ENCODE measurements at places on chromosomes 1 and 21.

DNA sequence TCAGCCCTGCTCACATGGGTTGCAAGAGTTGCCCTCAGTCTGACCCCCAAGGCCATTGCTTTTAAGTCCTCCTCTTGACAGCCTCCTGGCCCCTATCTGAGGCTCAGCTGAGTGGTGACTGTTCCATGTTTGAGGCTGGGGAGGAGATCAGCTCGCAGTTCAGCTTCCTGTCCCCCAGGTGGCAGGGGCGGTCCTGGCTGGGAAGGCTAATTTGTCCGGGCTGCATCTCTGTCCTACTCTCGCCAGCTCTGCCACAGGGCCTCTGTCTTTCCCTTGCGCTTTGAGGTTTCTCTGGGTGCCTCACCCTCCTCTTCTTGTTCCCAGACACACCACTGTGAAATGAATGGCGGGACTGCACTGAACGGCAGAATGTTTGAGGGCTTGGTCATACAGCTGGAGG, 157.3 kb downstream of the KCNJ6 start:
- peak; percentile 63 for DNase-seq

- no peak for DNase-seq
Observed at GRCh38 chr1:63189677-63190076, 132.7 kb upstream of the FOXD3 start.

GRCh38 chr1:18924221-18924691, 21.9 kb upstream of the ALDH4A1 start:
- no peak for DNase-seq

DNA sequence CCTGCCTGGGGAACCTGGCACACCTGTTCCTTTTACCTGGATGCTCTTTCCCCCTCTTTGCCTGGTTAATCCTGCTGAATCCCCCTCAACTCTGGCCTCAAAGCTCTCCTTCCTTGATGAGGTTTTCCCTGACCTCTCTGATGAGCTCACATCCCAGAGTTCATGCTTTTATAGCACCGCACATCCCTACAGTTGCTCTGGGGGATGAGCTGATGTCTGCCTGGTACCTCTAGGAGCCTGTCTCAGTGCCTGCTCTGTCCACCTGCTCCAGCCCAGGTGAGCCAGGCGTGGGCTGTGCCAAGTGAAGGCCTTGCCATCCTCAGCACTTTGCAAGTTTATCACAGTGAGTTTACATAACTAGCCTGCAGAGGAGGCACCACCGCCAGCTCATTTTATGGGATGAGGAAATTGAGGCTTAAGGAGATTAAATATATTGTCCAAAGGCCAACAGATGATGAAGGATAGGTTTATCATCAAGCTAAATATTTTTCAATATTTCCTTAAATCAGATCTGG, 58.6 kb upstream of the TMPRSS2 start:
- DNase-seq: no peak

GRCh38 chr1:174967845-174968705, 31.7 kb upstream of the CACYBP start:
- DNase-seq: no peak

- DNase-seq: peak; percentile 59
Observed at GRCh38 chr1:29240400-29240837, 4.1 kb downstream of the PTPRU start.

DNA sequence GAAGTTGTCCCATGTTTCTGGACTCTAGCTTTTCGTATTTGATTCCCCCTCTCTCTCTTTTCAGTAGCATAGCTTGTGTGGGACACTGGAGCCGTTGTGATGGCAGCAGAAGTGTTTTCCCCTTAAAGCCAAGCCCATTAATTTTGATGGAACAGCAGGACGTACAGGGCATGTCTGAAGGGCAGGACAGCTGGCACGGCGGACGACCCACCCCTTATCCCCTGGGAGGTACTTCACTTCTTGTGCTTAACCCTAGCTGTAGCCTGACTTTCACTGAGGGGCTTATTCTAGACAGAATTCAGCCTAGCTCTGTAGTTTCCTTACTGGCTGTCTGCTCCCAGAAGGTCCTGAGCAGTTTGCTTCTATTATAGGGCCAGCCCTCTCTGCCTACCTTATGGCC, 8.6 kb upstream of the PPFIA4 start:
- DNase-seq: peak; percentile 94

GRCh38 chr1:74835051-74835450, 102.1 kb downstream of the TYW3 start:
- DNase-seq: peak; percentile 44

- DNase-seq: no peak
Observed at GRCh38 chr21:39595465-39595864, 17.3 kb upstream of the B3GALT5 start.

- DNase-seq: no peak
Observed at GRCh38 chr1:86259390-86259789, 102.8 kb upstream of the COL24A1 start.

DNA sequence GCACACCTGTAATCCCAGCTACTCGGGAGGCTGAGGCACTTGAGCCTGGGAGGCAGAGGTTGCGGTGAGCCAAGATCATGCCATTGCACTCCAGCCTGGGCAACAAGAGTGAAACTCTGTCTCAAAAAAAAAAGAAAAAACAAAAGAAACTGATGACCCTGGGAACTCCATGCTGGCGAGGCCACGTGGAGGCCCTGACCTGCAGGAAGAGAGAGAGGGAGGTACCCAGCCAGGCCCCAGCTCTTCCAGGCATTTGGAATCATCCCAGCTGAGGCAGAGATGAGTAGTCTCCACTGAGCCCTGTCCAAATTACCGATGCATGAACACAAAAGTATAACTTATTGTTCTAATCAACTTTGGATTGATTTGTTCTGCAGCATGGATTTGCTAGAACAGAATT, 132.0 kb upstream of the ZBTB40 start:
- no peak for DNase-seq

DNA sequence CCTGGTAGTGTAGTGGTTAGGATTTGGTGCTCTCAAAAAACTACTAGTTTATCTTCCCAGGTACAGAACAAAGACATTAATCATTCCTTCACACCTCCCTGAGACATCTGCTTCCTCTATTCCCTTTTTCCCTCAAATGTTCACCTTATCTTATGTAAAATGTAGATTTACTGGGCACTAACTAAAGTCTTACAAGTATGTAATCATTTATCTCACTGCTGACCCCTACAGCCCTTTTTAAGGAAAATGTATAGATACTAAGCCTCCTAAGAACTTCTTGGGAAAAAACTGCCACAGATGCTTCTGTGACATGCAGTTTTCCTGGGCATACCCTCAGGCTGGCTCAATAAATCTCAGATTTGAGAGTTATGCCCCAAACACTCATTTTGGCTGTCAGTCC, 50.8 kb upstream of the NEK7 start:
- DNase-seq: no peak

DNA sequence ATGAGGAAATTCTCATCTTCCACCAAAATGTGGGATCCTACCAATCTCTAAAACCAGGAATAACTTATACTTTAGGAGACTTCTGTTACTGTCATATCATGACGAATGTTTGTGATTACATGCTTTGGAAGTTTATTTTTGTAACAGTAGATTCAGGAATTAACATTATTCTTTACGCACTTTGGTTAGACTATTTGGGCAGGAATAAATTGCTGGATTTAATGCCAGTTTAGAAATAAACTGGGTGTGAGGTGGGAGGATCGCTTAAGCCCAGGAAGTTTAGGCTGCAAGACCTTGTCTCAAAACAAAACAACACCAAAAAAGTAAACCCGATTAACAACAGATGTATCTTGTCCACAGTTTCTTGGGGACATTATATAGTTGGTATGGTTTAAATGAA, 52.1 kb downstream of the MIGA1 start:
- no peak for DNase-seq

DNA sequence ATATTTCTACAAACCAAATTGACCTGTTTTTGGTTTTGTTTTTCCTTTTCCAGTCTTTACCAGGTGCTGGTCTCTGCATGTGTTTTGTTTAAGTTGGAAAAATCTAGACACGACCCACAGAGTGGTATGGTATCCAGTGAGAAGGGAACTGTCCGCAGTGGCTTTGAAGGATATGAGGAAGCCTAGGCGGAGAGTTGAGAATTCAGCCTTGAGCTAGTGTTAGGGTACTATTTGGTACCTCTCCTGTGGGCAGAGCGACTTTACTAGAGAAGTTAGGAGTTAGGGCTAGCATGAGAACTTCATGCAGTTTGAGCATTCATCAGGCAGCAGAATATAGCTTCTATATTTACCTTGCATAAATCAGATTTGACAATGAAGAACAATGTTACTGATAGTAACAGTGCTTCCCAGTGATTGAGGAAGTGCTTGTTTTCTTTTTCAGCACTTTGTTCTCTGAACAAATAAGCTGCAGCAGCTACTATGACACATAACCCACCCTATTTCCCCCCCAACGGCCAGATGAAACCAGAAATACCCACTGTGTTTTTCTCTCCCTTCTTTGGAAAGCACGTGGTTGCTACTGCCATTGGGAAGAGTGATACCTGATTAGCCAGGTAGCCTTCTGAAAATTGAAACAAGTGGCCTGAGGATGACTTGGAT, 19.0 kb downstream of the MRPS6 start:
- DNase-seq: no peak

DNA sequence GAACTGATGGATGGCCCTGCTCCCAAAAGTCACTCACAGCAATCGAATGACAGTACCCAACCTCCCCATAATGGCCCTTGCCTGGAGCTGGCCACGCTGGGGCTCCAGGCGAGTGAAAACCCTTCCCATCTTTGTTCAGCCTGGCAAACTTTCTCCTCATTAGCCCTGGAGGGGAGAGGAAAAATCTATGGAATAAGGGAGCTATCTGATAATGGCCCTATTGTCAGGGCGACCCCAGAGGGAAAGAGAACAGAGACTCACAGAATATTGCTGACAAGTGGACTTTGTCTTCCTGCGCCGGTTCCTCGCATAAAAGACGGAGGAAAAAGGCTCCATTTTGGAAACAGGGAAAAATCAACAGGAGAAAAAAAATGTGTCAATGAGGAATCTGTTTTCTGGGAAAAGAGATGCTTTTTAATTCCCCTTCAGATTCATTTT, 13.0 kb upstream of the ARHGEF16 start:
- DNase-seq: no peak

- DNase-seq: no peak
Observed at GRCh38 chr1:182679684-182680083, 4.7 kb downstream of the RGS8 start.

- peak; percentile 7 for DNase-seq
Observed at GRCh38 chr21:30257773-30258172, 25.0 kb downstream of the KRTAP24-1 start.

- DNase-seq: no peak
Observed at GRCh38 chr21:18987520-18988026, 584.0 kb upstream of the TMPRSS15 start.

DNA sequence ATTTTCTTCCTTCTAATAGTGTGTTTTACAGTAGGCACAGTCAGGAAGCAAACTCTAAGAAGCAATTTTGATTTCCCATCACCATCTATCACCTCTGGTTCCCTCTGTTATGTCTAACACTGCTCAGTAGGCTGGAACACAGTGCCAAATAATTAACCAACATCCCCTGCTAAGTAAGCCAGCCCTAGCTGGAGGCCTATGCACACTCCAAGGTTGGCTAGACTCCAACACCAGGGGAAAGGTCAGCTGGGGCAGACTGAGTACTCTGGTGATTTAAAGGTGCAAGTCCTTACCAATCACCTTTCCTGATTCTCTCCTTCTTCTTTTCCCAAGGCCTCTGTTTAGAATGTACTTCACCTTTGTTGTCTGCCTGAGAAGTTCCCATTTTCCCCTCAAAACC, 46.5 kb upstream of the BEND5 start:
- DNase-seq: peak; percentile 12

DNA sequence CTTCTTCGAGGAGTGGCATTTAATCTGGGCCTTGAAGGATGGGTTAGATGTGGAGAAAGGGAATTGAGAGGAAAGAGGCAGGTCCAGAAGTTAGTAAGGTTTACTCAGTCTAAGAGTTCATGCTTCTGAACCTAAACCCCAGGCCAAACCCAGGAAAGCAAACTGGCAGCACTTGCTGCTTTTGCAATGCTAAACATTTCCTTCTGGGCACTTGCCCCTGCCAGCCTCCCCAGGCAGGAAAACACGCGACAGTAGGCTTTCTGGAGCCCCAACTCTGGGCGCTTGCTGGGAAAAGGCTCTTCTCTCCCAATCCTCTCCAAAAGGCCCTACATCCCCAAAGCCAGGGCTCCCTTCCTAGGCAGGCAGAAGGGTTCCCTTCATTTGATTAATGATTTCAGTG, 2.5 kb downstream of the OLFML2B start:
- no peak for DNase-seq

DNA sequence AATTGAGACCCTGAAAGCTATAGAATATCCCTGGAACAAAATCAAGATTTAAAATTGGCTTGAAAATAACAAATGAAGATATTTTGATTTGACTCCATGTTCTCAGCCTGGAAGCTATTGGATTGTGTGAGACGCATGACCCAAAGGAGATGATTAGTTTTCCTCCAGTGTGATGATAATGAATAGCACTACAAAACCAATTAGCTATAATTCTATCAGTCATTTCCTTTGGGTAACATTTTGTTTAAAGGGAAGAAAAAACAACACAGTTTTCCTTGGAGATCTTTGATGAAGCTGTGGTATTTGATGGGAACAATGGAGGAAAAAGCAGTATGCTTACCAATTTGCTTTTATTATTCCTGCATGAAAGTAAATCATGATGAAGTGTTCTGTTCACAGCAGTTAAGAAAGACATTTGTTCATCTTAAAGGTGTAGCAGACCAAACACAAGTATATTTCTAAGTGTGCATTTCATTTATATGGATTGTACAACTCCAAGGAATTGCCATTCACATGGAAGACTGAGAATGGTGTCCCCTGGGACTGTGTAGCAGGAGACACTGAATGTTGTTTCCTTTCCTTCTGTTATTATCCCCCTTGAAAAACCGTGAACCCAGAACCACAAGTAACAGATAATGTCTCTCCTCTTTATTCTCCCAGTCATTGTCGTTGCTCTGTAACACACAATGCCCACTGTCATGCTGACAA, 111.4 kb downstream of the CACHD1 start:
- no peak for DNase-seq

DNA sequence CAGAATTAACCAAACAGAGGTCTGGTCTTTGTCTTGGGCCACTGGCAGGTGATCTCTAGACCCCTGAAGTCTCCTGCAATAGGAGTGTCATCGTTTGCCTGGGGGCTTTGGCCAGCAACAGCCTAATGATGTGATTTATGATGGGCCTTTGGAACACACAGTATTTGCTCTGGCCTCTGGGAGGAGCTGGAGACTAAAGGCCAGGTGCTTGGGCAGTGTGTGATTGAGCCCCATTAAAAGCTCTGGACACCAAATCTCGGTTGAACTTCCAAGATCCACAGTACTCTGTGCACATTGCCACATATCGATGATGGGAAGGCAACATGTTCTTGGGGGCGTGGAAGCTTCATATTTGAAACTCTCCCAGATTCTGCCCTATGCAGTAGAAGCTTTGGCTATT, 32.0 kb upstream of the TLR5 start:
- DNase-seq: peak; percentile 33

Data from NCI-H524 (cell line).